ENCODE measurements at places on chromosomes 12 and 14. TPM values are rescaled to one million over a fixed set of nuclear protein-coding genes. Genes with fewer than 3 reads are reported as not detected.

The C14orf180 gene
- not detected for total RNA-seq

The KRT76 gene
- total RNA-seq: not detected

The SART3 gene
- 26.6 TPM for total RNA-seq

The SLC6A12 gene
- total RNA-seq: not detected

The DDX51 gene
- 7.3 TPM for total RNA-seq

The SERPINA12 gene
- total RNA-seq: not detected

The INHBC gene
- total RNA-seq: not detected

The TBC1D30 gene
- total RNA-seq: 0.39 TPM

The AHSA1 gene
- total RNA-seq: 108 TPM

The CFAP251 gene
- total RNA-seq: 81.1 TPM

The EFS gene
- total RNA-seq: 10.1 TPM

The GNB3 gene
- 0.47 TPM for total RNA-seq

The BEGAIN gene
- 1.1 TPM for total RNA-seq

The GDF3 gene
- total RNA-seq: not detected

The SLC10A1 gene
- total RNA-seq: not detected
